ENCODE measurements at places on chromosomes 7 and 10.

DNA sequence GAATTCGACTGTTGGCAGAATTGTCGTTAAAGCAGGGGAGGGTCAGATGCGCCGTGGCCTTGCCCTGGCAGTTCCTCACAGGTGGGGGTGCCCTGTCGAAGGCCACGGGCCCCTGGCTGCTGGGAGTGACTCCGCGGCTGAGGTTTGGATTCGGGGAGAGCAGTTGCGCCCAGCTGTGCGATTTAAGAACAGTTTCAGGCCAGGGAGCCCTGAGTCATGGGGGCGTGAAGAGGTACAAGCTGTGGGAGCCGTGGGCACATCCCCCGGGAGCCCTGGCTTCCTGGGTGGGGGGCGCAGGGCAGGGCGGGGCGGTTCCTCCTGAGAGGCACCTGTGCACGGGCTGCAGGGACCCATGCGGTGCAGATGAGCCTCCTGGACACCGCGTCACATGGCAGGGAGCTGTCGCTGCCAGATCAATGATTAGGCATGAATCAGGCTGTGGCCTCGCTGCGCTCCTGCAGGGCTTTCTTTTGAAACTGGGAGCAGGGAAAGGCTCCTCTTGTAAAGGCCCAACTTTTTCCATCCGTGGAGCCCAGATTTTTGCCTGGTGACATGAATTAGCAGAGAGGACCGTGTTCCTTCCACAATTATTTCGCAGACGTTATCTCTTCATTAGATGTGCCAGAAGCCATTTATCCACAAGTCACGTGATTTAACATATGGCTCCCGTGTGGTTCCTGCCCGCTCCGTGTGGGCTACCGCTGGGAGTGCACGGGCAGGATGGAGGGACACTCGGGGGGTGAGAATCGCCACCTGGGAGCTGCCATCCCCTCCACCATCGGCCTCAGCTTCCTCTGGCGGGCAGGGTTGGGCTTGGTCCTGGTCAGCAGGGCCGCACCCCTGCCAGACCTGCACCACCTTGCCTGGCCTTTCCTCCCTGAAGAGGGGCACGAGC is 918 bp downstream of the PWWP2B start:
- DNase-seq: peak; percentile 39

GRCh38 chr10:98388101-98388655 is 26.8 kb downstream of the PYROXD2 start:
- no peak for DNase-seq

GRCh38 chr7:154953006-154953684 is 49.8 kb downstream of the PAXIP1 start:
- DNase-seq: peak; percentile 24

- DNase-seq: no peak
Measured at GRCh38 chr7:43692582-43693373, 36.5 kb downstream of the COA1 start.

DNA sequence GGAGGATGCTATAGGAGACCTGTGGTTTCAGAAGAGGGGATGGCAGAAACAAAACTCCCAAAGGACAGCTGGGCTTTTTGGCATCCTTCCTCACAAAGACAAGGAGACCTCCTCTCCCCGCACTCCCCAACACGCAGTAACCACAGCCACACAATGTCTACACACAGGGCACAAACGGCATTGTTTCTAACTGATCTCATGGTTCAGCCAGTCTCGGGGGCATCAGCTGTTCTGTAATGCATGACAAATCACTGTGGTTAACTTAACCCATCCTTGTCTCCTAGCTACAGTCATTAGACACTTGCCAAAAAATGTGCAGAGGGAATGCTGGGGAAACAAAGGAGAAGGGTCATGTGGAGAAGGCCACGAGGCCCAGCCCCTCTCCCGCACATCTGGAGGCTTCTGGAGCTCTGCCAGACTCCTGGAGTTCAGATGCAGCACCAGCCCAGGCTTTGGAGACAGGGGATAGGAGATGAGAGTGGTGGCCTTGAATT is 7.6 kb upstream of the ADAMTS14 start:
- peak; percentile 95 for DNase-seq

- no peak for DNase-seq
Measured at GRCh38 chr7:37987732-37988131, 67.3 kb downstream of the EPDR1 start.

DNA sequence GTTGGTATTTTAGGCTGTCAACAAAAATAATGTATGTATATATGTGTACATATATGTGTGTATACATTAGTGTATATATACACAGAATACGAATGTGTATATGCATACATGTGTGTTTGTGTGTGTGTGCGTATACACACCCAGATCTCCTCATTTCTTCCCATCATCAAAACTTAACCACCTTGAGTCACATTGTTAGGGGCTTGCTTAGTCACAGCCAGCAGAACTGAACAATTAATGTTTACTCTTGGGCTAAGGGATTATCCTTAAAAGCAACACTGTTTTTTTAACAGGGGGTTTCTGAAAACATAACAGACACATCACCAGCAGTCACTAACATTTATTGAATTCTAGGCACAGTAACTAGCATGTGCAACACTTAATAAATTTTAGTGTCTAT is 83.0 kb upstream of the ASAH2 start:
- no peak for DNase-seq

DNA sequence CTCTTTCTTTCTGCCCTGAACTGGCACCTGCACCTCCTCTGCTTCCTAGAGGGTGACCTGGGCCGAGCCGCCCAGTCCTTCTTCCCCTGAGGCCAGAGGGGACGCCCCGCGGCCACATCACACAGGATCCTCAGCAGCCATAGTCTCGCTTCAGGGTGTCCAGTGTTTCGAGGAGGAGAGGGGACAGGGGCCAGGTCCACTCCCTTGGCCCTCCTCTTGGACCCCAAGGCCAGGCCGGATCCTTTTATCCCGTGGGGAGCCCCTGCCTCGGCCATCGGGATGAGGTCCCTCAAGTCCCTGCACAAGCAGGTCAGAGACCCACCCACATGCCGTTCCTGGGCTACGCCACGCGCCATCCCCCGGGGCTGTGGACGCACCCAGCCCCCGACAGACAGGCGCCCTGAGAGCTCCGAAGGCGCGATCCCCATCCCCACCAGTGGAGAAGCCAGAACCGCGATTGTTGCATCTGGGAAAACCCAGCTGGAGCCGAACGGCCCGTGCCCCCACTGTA is 3.6 kb downstream of the BHLHA15 start:
- DNase-seq: no peak

DNA sequence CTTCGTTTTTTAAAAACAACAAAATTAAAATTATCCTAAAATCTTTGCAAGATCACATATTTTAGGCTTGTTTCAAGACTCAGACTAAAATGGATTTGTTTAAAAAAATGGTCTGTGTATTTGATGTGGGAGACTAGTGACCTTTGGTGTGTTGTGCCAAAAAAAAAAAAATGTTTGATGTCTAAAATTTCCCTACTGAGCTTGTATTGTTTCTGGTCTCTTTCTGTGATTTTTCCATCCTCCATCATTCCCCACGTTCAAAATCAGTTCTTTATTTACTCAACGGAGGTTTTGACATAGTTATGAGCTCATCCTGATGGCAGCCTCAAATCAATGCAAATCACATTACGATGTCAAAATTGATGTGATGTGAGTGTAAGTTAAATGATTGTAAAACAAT is 326.2 kb downstream of the RNLS start:
- no peak for DNase-seq

Data from fibroblast of gingiva (primary cell).